Mesenteric fat pad (tissue), 1 donor: ENCODE measurements at places on chromosomes 2 and 18.

GRCh38 chr2:111239107-111239506, 118.4 kb downstream of the BCL2L11 start:
- DNase-seq, result no peak

- no peak for DNase-seq
Observed at GRCh38 chr18:75696391-75696790, 268.9 kb upstream of the SMIM21 start.

- no peak for DNase-seq
Observed at GRCh38 chr18:361100-361732, 93.4 kb upstream of the THOC1 start.

- no peak for DNase-seq
Observed at GRCh38 chr2:46845542-46846486, 69.8 kb downstream of the MCFD2 start.

- no peak for DNase-seq
Observed at GRCh38 chr2:239138610-239139009, 262.2 kb downstream of the HDAC4 start.

DNA sequence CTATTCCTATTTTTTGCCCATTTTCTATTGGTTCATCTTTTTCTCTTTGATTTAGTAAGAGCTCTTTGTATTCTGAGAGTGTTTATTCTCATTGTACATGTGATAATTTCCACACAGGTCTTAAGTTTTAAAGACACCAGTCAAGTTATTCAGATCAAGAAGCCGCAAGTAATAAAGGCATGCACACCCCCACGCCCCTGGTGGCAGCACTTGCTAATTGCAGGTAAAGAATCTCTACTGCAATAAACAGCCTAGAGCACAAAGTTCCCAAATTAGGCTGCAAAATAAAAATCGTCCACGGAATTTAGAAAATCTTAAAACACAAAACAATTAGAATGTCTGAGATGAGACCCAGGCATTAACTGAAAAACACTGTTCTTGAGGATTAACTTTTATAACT, 45.2 kb downstream of the ST3GAL5 start:
- no peak for DNase-seq

GRCh38 chr2:235086481-235087184, 134.8 kb downstream of the SH3BP4 start:
- no peak for DNase-seq

DNA sequence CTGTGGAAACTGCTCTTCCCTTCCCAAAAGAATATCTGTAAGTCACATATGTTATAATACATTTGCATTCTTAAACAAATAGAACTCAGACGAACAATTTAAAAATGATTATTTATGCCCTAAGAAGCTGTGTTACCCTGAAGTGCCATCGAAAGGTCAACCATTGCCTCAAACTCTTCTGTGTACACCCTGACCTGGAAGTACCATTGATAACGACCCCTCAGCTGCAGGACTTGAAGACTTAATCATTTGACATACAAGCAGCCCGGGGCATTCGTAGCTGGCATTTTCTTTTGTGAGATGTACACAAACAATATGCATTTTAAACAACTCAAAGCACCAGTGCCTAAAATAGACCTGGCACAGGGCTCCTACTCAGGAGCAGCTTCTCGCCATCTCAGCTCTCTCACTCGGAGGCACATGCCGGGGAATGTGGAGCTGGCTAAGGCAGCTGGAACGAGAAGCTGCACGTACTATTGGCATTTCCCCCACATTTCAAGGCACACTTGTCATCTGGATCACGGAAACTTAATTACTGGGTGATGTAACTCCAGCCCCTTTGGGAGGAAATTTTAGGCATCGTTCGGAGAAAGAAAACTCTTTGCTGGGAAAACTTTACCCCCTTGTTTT, 170.0 kb upstream of the GALNT5 start:
- DNase-seq, result no peak

GRCh38 chr2:28544405-28544921, 48.6 kb downstream of the PLB1 start:
- no peak for DNase-seq

DNA sequence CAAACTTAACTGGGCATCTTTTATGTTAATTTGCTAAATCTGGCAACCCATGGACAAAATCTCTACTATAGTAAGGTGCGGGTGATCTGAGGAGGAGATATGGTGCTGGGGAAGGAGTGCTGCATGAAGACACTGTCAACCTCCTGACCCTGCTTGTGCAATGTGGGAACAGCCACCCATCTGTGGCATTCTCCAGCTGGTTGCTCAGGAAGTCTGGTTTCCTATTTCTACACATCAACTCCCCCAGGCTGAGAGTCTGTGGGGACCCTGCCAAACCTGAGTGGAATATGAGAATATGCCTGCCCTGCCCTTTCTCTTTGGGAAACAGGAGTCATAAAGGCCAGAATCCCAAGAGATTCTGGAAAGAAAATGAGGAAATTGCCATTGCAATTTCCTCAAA, 60.1 kb upstream of the PAX3 start:
- no peak for DNase-seq

DNA sequence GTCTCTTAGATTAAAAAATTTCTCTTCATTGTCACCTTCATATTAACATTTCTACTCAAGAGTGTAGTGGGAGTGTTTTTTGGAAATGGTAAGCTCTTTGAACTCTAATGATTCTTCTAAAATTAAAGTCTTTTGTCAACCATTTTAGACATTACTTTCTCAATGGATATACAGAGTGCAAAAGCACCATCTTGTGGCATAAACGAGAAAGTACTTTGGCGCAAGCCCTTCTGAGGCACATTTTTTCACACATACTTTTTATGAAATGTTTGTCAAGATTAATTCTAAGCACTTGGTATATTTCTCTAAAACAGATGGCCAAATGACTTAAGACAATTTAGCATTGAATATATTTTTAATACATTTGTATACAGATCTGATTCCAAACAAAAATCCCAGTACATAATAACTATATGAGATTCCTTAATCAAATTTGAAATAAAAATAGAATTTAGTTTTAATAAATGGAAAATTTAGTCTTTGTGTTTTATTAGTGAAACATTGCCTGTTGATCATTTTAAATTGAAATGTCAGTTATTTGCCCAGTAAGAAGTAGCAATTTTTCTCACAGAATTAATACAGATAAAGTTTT, 63.3 kb upstream of the GALNT5 start:
- no peak for DNase-seq

GRCh38 chr2:22282220-22282619, 1102.8 kb upstream of the KLHL29 start:
- DNase-seq, result no peak

GRCh38 chr2:1707771-1708418, 36.4 kb downstream of the PXDN start:
- no peak for DNase-seq

- peak; percentile 57 for DNase-seq
Observed at GRCh38 chr2:132268977-132269523, 107.3 kb upstream of the ANKRD30BL start.

- DNase-seq, result peak; percentile 86
Observed at GRCh38 chr2:239819091-239819973, 205.8 kb downstream of the NDUFA10 start.

- no peak for DNase-seq
Observed at GRCh38 chr18:13800505-13801259, 23.3 kb upstream of the MC5R start.

GRCh38 chr2:156005531-156005930, 327.0 kb downstream of the NR4A2 start:
- DNase-seq, result no peak

- no peak for DNase-seq
Observed at GRCh38 chr2:151974988-151975387, 123.9 kb downstream of the CACNB4 start.

- no peak for DNase-seq
Observed at GRCh38 chr2:220552790-220553535, 925.5 kb downstream of the SLC4A3 start.

- DNase-seq, result no peak
Observed at GRCh38 chr2:132776287-132776686, 106.3 kb upstream of the LYPD1 start.

DNA sequence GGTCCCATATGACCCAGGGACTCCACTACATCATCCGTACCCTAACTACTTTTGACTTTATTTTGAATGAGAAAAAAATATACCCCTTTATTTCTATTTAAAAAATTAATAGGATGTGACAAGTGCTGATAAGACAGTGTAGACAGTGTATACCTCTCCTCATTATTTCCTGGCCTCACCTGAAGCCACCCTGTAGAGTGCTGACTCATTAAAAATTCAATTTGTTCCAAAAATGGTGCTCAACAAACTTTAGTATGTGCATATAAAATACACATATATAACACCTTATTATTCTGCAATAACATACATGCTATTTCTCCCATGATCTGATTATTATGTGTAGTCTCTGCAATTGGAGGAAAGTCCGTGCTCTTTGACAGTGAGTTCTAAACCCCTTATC, 20.8 kb downstream of the NOL4 start:
- no peak for DNase-seq

DNA sequence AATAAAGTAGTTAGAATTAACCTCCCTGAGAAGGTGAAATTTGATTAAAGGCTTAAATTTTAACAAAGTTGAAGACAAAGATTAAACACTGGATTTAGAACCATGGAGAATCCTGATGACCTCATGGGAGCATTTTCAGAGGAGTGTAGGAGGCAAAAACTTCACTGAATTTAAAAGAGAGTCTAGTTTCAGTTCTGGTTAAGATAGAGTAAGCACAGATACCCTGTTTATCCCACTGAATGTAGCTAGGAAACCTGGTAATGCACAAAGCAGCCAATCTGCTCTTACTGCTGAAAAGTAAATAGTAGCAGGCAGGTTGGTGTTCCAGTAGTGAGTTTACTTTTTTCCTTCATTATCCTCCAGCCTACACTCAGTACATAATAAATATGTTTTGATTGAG, 654.9 kb upstream of the SYT4 start:
- DNase-seq, result no peak

DNA sequence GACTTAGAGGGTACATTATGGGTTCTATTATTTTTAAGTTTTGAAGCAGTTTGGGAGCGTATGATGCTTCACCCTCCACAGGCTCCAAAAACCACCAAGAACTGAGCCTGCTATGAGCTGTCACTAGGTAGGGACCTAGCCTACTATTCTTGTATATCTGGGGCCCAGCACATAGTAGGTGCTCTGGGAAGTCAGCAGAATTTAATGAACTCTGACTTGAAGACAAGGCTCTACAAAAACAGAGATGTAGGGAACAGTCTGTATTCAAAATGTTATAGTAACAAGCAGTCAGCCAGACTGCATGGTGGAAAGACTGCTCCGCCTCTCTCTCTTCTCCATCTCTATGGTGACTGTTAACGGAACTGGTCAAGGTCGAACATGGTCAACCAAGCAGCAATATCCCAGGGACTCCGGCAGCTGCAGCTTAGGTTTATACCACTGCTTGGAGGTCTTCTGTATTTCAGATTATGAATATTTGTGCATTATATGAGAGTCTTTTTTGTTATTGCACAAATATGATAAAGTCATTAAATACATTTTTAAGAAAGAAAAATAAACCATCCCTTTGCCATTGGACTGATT, 22.2 kb upstream of the YWHAQ start:
- DNase-seq, result no peak

DNA sequence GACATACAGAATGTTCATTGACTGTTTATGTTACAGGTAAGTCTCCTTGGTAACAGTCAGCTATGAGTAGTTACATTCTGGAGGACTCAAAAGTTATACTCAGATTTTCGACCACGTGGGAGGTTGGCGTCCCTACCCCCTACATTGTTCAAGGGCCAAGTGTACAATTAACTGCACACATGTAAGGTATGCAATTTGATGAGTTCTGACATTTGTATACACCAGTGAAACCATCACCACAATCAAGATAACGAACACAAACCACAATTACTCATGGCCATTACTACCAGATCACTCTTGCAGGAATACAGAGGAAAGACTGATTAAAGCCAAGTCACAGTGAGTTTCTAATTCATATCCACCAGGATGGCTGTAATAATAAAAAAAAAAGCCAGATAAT, 39.6 kb upstream of the LDLRAD4 start:
- no peak for DNase-seq

DNA sequence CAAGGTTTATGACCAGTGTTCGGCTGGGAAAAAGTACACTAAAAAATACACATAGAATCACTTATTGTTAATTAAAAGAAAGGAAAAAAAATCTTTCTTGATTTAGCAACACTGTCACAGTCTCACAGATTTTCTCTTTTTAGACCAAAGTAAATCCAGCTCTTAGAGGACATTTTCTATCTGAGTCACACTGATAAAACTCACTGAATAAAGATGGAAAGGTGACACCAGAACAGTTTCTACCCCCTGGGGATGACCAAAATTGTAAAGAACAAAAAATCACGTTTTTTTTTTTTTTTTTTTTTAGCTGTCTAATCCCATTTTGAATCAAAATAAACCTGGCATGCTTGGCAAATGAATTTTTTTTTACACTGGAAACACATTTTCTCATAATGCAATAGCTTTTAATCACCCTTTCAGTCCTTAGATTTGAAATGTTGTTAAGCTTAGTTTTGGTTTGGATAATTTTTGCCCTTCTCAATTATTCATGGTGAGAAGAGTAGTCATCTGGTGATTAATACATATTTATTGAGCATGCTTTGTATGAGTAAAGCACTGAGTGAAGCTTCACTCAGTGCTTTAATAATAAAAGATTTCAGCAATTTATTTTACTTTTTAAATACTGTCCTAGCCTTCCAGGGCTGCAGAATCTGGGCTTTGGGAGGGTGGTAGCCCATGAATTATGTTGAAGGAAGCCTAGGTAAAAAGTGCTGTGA, 886.3 kb downstream of the SLC4A3 start:
- no peak for DNase-seq

- DNase-seq, result no peak
Observed at GRCh38 chr2:8803658-8804379, 33.6 kb downstream of the KIDINS220 start.

DNA sequence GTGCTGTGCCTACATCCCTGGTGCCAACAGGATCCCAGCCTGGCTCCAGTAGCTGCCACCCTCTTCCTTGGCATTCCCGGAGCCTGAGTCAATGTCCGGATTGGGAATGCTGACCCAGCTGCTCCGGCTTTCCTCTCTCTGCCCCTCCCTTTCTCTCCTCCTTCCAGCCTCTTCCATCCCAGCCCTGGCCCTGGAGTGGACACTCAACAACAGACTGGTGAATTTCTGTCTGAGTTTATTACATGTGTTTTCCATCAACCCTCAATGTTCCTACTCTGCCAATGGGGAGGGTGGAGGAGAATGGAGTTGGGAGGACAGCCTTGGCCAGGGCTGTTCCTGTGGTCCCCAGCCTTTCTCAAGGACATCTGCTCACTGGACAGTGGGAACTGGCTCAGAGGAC, 917 bp upstream of the PRKAG3 start:
- peak; percentile 67 for DNase-seq

DNA sequence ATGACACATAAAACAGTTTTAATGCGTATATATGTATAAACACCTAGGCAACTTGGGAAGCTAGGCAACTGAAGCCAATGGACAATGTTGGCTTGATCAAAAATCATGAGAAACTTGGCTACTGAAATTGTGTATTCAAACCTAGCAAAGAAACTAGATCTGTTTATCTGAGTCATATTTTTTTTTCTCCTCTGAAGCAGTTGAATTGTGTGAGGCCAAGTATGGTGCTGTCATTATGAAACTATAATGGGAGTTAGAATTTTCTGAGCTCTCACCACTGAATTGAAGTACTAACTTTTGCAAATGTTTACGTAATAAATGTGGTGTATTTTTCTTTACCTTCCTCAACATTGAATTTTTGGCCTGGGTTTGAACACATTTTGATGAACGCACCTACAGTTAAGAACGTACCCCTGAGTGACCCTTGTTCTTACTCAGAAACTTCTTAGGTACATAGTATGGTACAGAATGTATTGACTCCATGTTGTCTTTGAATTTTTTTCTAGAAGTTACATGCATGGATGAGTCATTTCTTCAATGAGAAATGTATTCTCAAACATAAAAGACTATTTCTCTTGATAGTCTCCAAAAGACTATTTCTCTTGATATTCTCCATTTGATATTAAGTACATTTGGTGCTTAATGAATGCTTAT, 23.8 kb downstream of the CD28 start:
- no peak for DNase-seq
